ENCODE measurements at places on chromosomes 2 and 18.

- DNase-seq: no peak
Observed at GRCh38 chr2:232236200-232236599, 142.4 kb upstream of the ALPP start.

DNA sequence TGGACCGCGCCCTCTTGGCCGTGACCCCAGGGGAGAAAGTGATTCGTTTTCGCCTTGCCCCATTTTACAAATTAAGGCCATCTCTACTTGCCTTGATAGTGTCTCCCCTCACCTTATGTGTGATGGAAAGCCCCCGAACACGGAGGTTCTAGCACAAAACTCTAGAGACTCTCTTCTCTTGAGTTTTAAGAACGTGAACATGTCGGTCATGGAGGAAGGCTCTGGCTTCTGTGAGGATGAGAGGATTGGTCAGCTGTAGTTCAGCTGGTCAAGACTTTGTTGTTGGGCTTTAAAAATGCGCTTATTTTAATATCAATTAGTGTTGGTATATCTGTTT lies 828 bp downstream of the DYNC1I2 start:
- DNase-seq: no peak

DNA sequence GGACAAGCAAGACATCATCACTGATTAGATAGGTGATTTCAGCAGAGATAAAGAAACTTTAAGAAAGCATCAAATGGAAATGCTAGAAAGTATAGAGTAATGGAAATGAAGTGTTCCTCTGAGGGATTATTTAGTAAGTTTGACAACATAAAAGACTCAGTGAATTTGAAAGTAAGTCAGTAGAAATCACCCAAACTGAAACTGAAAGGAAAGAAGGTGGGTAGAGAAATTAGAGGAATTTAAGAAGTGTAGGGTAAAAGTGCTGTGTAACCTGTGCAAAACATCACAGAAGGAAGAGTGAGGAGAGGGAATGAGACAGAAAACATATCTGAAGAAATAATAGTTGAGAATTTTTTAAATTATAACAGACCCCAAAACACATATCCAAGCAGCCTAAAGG lies 343.1 kb downstream of the CBLN2 start:
- DNase-seq: no peak

DNA sequence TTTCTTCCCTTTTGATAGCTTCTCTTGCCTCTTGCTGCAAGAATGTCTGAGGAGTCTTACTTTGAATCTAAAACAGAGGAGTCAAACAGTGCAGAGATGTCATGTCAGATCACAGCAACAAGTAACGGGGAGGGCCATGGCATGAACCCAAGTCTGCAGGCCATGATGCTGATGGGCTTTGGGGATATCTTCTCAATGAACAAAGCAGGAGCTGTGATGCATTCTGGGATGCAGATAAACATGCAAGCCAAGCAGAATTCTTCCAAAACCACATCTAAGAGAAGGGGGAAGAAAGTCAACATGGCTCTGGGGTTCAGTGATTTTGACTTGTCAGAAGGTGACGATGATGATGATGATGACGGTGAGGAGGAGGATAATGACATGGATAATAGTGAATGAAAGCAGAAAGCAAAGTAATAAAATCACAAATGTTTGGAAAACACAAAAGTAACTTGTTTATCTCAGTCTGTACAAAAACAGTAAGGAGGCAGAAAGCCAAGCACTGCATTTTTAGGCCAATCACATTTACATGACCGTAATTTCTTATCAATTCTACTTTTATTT lies 133.5 kb upstream of the CDCA7 start:
- DNase-seq: no peak

DNA sequence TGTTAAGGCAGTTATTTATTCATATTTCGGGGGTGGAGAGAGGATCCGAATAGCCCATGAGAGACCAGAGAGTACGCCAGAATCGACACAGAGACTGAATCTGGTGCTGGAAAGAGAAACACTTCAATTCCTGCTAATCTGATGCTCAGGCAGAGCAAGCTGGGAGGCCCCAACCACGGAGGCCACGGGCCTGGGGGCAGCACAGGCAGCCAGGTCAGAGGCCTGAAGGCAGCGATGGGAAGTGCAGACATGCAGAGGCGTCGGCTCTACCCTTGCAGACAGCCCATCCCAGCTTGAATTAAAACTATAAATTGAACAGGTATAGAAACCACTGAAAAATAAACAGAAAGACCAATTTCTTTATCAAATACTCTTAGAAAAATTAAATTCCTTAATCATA lies 50.6 kb downstream of the PXDN start:
- no peak for DNase-seq

- DNase-seq: no peak
Observed at GRCh38 chr2:98343285-98343684, 3.0 kb upstream of the CNGA3 start.

- no peak for DNase-seq
Observed at GRCh38 chr18:44750774-44751173, 70.1 kb downstream of the SETBP1 start.

GRCh38 chr2:55364189-55365055 lies 55.2 kb downstream of the CCDC88A start:
- DNase-seq: no peak

- no peak for DNase-seq
Observed at GRCh38 chr2:220981926-220982325, 590.2 kb downstream of the EPHA4 start.

DNA sequence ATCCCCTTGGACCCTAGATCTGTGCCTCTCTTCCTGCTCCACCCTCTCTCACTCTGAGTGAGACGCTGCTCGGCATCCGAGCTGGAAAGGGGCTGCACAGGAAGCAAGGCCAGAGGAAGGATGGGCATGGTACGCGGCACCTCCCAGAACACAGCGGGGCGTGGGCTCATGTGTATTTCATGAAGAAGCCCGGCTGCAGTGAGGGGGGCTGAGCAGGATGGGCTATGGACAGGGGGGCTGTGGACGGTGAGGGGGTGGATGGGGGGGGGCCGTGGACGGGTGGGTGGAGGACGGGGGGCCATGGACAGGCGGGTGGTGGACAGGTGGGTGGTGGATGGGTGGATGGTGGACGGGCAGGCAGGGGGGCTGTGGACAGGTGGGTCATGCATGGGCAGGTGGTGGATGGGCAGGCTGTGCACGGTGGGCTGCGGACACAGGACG lies 28.5 kb downstream of the SLC66A2 start:
- DNase-seq: no peak

GRCh38 chr2:59276033-59276432 lies 1034.9 kb upstream of the FANCL start:
- DNase-seq: peak; percentile 55

- no peak for DNase-seq
Observed at GRCh38 chr2:59798687-59799232, 754.7 kb downstream of the BCL11A start.

DNA sequence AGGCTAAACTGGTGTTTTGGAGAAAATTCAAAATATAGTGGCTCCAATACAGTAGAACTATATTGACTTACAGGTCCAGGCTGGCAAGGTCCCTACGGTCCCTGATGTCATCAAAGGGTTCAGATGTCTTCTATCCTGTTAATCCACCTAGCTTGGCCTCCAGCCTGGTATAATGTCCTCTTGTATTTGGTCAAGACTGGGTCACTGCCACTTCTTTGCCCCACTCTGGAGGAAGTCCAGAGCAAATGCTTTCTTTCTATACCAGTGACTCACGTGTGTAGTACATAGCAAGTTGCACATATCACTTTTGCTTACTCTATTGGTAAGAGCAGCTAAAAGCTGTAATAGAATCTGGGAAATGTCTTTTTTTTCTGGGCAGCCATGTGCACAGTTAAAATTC lies 80.8 kb downstream of the LCLAT1 start:
- DNase-seq: no peak

GRCh38 chr2:186697536-186697935 lies 3.7 kb downstream of the FAM171B start:
- DNase-seq: no peak

Measured in Karpas-422 (cell line).